Small intestine (tissue), 16 donors: ENCODE measurements at places on chromosomes 2 and 18. TPM values are rescaled to one million over a fixed set of nuclear protein-coding genes. Genes with fewer than 3 reads are reported as not detected.

DNA sequence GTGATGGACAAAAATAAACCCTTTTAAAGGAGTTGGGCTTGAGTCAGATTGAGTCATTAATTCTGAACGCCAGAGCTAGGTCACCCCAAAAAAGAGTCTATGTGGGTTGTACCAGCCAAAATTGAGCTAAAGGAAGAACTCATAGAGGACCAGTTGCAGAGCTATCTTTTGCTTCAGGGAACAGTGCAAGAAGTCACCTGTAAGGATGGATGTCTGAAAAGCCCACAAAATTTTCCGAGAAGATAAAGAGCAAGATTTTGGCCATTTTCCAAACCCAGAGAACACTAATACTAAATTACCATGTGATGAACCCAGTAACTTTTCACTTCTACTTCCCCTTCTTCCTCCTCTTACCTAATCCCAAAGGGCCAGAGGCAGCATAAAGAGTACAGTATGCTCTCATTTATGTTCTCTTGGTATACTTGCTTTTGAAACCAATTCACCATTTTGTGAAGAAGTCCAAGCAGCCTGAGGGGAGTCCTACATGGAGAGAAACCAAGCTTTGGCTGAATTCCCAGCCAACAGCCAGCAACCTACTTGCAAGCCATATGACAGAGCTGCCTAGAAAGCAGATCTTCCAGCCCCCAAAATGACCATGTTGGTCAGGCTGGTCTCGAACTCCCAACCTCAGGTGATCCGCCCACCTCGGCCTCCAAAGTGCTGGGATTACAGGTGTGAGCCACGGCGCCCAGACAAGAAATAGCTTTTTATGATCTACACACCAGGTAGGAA is 551.7 kb downstream of the SATB2 start:
- H3K27ac ChIP-seq, result no peak overlapping the region
- no peak for DNase-seq
- H3K4me1 ChIP-seq, result no peaks in the 10 kb centered on the region
- no peaks in the 10 kb centered on the region for H3K27me3 ChIP-seq
- no peak overlapping the region for H3K4me3 ChIP-seq
- H3K36me3 ChIP-seq, result no peaks in the 10 kb centered on the region

- H3K4me1 ChIP-seq, result no peaks in the 10 kb centered on the region
- H3K4me3 ChIP-seq, result no peak overlapping the region
- peaks cover 72% of the 10 kb centered on the region for H3K27me3 ChIP-seq
Measured at GRCh38 chr2:45007961-45008295, 1.3 kb downstream of the SIX2 start.

DNA sequence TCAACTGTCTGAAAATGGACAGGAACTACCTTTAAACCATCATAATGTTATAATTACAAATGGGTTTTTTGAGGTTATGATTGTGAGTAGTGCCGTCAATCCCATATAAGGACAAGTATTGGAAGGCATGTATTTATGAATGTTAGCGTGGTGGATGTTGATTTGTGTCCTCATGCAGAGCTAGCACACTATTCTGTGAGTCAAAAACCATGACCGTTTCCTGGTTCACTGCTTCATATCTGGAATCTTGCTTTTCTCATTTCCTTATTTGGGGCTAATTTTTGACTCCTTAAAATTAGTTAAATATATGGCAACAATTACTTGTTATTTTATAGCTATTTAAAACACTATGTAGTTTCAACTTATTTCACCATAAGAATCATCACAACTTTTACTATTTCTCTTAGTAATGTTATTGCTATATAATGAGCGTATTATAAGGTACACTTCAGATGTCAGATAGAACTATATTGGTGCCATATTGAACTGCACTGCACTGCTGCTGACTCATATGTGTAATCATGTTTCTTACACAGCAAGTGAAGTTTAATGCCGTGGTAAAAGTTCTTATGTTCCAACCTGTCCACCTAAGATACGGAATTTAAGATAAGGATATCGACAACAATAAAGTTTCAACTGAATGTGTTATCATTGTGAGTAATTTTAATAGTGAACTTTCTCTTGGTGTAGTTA is 192.8 kb downstream of the PTGR3 start:
- H3K27ac ChIP-seq, result no peak overlapping the region
- no peak for DNase-seq
- H3K4me1 ChIP-seq, result no peaks in the 10 kb centered on the region
- H3K36me3 ChIP-seq, result no peaks in the 10 kb centered on the region

DNA sequence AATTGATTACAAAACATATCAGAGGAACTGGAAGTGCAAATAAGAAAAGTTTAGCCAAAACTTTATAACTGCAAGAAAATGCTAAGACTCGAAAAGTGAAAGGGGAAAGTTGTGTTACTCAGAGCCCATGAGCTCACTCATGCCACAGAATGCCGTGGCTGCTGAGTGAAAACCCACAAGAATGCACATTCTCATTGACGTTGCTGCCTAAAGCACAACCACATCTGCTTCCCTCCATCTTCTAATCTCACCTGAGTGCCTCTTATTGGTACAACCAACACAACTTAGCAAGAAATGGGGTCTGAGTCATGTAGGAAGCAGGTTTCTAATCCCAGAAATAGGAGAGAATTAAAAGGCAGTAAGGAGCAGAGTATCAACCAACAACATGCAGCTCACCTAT is 259.7 kb downstream of the LNPK start:
- H3K36me3 ChIP-seq, result no peaks in the 10 kb centered on the region
- no peak overlapping the region for H3K27ac ChIP-seq
- H3K4me3 ChIP-seq, result no peak overlapping the region
- DNase-seq, result no peak
- no peaks in the 10 kb centered on the region for H3K4me1 ChIP-seq

GRCh38 chr2:45141883-45142866 is 132.9 kb upstream of the SIX2 start:
- DNase-seq, result no peak
- H3K4me3 ChIP-seq, result no peak overlapping the region
- H3K36me3 ChIP-seq, result no peaks in the 10 kb centered on the region
- no peak overlapping the region for H3K27ac ChIP-seq
- H3K27me3 ChIP-seq, result peaks cover 4% of the 10 kb centered on the region

DNA sequence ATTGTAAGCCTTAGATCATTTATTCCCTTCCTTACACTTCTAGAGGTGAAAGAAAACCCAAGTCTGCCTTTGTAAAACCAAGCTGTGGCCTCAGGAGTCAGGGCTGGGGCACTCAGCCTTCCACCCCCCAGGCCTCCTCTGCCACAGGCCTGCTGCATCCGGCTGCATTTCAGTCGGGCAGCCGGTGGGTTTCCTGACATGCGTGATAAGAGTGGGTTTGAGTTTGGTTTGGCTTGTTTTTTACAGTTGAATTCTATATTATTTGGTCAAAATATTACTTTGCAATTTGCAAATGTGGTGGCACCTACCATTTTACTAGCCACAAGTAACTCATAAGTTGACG is 42.4 kb downstream of the ADI1 start:
- H3K27ac ChIP-seq, result no peak overlapping the region
- H3K4me3 ChIP-seq, result no peak overlapping the region
- H3K36me3 ChIP-seq, result peaks cover 11% of the 10 kb centered on the region
- H3K27me3 ChIP-seq, result no peaks in the 10 kb centered on the region
- H3K4me1 ChIP-seq, result no peaks in the 10 kb centered on the region
- no peak for DNase-seq

The TTL gene
- polyA plus RNA-seq, result 10.6 TPM

The KRTCAP3 gene
- polyA plus RNA-seq, result 59.4 TPM

The PLGLB2 gene
- polyA plus RNA-seq, result not detected
